ENCODE measurements at places on chromosomes 1 and 21.

GRCh38 chr1:23434260-23434775, 9.8 kb upstream of the TCEA3 start:
- DNase-seq = peak; percentile 54

DNA sequence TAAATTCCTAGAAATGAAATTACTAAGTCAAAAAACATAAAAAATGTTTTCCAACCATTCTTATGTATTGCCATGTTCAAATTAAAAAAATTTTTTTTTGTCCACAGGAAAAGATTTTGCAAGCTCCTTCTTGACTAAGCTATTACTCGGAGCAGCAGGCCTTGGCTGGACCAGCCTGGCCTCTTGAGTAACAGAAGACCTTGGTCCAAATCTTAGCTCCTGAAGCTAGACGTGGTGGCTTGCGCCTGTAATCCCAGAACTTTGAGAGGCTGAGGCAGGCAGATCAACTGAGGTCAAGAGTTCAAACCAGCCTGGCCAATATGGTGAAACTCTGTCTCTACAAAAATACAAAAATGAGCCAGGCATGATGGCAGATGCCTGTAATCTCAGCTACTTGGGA, 77.6 kb downstream of the CLSTN1 start:
- no peak for DNase-seq

DNA sequence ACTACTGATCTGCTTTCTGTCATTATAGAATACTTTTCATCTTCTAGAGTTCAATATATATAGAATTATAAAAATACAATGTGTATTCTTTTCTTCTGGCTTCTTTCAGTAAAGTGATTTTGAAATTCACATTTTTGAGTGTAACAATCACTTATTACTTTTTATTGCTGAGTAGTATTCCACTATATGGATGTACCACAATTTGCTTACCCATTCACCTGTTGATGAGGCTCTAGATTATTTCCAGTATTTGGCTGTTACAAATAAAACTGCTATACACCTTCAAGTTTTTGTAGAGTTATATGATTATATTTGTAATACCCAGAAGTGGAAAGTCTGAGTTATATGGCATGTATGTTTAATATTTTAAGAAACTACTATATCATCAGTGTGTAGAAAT, 159.4 kb downstream of the RWDD3 start:
- DNase-seq = no peak

GRCh38 chr1:31614414-31615005, 3.0 kb upstream of the HCRTR1 start:
- DNase-seq = no peak

- DNase-seq = no peak
Measured at GRCh38 chr21:44778499-44778911, 23.1 kb downstream of the UBE2G2 start.

GRCh38 chr1:33256221-33256470, 146 bp upstream of the ZNF362 start:
- DNase-seq = no peak

GRCh38 chr1:111241797-111242196, 14.3 kb downstream of the CHI3L2 start:
- DNase-seq = no peak

DNA sequence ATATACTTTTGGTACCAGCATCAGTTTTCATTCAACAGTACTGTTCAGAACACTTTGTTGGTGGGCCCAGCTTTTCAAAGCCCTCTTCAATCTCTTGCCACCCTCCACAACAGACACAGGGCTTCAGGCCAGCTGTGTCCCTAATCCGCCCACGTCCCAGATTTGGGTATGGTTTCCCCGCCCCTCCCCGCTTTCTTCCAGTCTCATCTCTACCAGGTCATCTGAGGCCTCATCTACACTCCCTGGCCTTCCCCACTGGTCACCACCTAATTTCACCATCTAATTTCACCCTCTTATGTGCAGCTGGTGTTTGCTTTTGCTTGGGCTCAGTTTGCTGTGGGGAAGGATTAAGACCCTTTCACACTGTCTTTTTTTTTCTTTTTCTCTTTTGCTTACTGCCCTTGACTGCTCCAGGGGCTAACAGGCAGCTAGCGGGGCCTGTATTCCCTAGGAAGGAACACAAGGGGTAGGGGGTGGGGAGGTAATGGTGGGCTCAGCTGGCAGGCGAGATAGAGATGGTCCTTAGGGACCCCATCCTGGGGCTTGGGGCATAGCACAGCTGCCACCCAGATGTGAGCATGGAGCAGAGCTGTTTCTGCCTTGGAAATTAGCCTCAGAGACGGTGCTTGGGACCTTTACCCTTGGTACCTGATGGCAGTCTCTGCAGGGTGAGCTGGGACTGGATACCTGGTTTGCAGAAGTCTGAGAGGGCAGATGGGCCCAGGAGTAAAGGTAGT, 3.8 kb upstream of the EPB41 start:
- no peak for DNase-seq

DNA sequence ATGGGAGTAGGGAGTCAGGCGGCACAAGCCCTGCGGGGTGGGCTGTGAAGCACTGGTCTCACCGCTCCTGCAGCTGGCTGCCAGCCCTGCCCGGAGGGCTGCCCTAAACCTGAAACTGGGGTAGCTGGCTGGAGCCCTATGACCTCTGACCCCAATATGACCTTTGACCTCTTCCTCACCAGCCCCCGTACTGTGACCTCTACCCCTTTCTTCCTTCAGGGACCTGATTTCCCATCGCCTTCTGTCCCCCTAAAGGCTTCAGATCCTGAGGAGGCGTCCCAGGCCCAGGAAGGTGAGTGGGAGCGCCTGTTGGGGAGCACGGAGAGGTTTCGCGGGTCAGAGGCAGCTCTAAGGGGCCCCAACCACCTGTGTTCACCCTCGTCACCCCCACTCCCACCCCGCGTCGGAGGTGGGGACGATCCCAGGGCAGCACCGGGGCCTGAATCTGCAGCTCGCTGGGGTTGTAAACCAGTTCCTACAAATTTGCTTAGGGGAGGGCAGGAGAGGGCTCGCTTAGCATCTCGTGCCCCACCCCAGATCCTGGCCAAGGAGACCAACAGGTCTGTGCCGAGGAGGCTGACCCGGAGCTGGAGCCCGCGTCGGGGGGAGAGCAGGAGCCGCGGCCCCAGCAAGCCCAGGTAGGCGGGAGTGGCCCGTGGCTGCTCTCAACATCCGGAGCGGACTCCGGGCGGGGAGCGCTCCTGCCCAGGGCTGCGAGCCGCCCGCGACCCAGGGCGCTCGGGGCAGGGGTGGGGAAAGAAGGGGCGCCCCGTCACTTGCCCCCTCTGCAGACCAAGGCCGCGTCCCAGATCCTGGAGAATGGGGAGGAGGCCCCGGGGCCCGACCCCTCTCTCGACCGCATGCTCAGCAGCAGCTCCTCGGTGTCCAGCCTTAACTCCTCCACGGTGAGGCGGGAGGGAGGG, 7.3 kb downstream of the SYTL1 start:
- DNase-seq = peak; percentile 77

- DNase-seq = no peak
Measured at GRCh38 chr21:42555756-42556438, 42.2 kb downstream of the SLC37A1 start.

GRCh38 chr1:23980728-23981070, 572 bp upstream of the SRSF10 start:
- no peak for DNase-seq

- no peak for DNase-seq
Measured at GRCh38 chr1:225362805-225363204, 65.0 kb downstream of the LBR start.

GRCh38 chr1:114062477-114063099, 83.3 kb downstream of the OLFML3 start:
- DNase-seq = no peak

- no peak for DNase-seq
Measured at GRCh38 chr1:31802190-31803150, 13.4 kb downstream of the SPOCD1 start.

GRCh38 chr1:20446796-20447195, 39.2 kb downstream of the CAMK2N1 start:
- no peak for DNase-seq

- no peak for DNase-seq
Measured at GRCh38 chr1:53603431-53603830, 135.5 kb downstream of the GLIS1 start.

DNA sequence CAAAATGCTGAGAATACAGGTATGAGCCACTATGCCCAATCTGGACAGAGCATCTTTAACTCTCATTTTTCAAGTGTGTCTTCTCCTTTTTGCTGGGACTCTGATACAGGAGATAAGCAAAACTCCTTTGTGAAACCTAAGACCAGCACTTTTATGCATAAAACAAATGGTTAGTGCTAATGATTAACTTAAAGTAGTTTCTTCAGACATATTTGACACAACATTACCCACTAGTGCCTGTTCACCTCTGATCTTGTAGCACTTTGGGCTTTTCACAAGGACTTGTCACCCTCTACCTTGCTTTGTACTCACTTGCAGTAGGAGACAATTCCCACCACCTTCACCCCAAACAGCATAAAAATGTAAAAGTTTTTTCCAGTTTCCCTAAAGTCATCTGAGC, 216.3 kb downstream of the RGS7 start:
- no peak for DNase-seq

DNA sequence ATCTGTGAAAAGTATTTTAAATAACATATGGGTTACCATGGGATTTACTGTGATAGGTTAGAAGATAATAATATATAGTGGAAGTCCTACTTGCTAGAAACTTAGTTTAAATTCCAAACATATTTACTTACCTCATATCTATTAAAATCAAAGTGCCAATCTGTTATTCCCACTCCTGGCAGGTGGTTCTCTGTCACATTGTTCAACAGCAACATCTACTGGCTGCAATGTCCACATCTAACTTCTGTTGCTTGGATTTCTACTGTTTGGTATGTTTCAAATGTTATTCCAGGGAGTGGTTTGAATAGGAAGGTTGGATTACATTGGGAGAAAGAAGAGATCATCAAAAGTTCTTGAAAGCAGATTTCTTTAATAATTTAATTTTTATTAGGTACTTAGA, 122.5 kb upstream of the NCAM2 start:
- peak; percentile 58 for DNase-seq

GRCh38 chr1:92902406-92902744, 58.9 kb downstream of the DIPK1A start:
- no peak for DNase-seq

GRCh38 chr1:70358921-70359564, 4.5 kb upstream of the ANKRD13C start:
- no peak for DNase-seq

GRCh38 chr1:243313635-243314536, 58.0 kb downstream of the SDCCAG8 start:
- no peak for DNase-seq

DNA sequence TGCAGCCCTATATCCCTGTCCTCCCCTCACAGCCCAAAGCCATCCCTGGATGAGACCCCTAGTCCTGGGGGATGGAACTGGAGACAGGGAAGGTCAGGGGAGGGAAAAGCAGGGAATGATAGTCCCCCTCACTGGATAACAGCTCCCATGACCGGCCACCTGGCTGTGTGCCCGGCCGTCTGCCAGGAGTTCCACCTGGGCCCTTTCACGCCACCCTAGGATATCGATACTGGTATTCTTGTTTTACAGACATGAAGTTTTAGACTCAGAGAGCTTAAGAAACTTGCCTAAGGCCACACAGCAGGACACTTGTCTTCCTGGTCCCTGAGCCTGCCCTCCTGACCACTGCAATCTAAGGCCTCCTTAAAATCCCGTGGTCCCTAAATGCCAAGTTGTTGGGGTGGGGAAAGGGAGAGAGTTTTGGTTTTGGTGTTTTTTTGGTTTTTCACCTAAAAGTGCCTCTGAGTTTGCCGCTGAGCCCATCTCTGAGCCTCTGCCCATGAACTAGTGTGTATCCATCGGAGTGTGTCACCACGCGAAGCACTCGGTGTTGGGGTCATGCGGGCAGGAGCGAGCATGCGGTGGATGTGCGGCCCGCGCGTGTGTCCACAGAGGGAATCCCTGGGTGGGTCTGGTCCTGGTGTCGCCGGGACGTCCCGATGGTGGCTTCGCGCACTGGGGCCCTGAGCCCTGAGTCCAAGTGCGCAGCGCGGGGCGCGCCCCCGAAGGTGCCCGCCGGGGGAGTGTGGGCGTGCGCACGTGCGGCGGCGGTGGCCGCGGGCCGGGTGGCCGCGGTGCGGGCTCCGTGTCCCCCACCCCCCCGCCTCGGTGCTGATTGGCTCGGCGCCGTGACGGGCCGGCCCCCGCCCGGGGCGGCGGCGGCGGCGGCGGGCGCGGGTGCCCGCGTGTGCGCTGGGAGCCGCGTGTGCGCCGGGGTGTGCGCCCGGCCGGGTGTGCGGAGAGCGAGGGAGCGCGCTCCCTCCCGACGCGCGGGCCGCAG, at the start of gene EPHA8:
TSS of gene EPHA8 (plus strand) at position 906 of the 1,000 bp plus-strand sequence. CDS start 147 bp downstream, outside the sequence.
- DNase-seq = no peak

GRCh38 chr1:93384656-93385055, 38.9 kb downstream of the DR1 start:
- no peak for DNase-seq

- DNase-seq = peak; percentile 84
Measured at GRCh38 chr1:51296383-51297357, 33.7 kb downstream of the TTC39A start.
